ENCODE measurements at places on chromosomes 4 and X. TPM values are rescaled to one million over a fixed set of nuclear protein-coding genes. Genes with fewer than 3 reads are reported as not detected.

TCP11X2 gene
- not detected for total RNA-seq

PPP4R3C gene
- total RNA-seq: not detected

PPP1R2C gene
- total RNA-seq: not detected

RNF150 gene
- total RNA-seq: 11.8 TPM

ERAS gene
- total RNA-seq: not detected

CPXCR1 gene
- not detected for total RNA-seq

WNK3 gene
- total RNA-seq: 1.3 TPM

CRMP1 gene
- total RNA-seq: 6.6 TPM

TEX13D gene
- total RNA-seq: not detected

GRPR gene
- total RNA-seq: not detected
